ENCODE measurements at places on chromosomes 11 and 22.

DNA sequence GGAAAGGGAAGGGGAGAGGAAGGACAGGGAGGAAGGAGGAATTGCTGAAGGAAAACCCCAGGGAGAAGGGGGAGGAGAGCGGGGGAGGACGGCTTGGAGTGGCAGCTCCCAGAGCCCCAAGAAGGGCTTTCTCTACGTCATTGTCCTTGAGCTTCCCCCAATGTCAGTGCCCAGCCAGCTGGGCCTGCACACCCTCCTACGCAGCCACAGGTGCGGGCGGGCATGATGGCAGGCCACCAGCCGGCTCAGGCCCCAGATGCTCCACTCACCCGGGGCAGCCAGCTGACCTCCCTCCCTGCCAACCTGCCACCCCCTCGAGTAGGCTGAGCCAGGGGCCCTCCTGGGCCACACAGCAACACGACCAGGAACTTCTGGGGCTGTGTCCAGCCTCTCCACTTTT, 11.2 kb downstream of the SYT7 start:
- DNase-seq, result no peak

- no peak for DNase-seq
Observed at GRCh38 chr11:83012168-83013067, 59.3 kb downstream of the RAB30 start.

GRCh38 chr11:8577791-8578581, 16.0 kb downstream of the STK33 start:
- DNase-seq, result no peak

DNA sequence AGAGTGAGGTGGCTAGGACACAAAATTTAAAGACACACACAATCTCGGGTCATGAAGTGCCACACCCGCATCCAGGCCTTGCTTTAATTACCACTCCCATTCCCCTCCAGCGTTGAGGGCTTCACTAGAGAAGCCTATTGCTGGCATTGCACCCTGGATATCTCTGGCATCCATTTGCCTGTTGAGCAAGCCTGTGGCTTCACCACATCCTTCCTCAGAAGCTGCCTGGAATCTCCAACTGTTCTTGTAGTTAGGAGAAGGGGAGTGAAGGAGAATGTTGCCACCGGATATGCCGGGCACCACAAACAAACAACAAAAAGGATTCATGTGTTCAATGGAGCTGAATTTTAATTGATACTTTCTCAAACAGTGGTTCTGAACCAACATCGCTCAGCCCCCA, 34.4 kb upstream of the RCN1 start:
- no peak for DNase-seq

DNA sequence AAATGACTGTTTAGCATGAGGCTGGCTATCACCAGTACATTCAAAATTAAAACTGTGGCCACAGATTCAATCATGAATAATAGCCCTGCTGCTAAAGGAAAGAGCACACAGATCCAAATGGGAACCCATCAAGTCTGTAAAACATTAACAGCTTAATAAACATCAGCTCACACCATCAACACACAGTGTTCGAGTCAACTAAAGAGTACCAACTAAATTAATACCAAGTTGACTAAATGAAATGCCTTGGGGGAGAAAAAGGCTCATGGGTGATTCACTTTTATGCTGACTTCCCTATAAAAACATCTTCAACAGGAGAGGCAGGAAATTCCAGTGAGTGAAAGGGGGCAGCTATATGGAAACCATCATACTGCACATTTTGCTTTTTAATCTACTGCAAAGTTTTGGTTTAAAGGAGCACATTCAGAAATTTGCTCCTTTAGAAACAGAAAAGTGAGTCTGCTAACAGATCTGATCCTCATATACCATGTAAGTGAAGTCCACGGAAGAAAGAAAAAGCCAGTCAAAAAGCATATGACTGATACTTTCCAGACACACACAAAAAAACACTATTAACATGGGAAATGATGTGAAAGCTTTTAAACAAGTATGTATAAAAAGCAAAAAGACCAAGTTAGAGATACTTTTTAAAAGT, 16.3 kb downstream of the LGR4 start:
- no peak for DNase-seq

DNA sequence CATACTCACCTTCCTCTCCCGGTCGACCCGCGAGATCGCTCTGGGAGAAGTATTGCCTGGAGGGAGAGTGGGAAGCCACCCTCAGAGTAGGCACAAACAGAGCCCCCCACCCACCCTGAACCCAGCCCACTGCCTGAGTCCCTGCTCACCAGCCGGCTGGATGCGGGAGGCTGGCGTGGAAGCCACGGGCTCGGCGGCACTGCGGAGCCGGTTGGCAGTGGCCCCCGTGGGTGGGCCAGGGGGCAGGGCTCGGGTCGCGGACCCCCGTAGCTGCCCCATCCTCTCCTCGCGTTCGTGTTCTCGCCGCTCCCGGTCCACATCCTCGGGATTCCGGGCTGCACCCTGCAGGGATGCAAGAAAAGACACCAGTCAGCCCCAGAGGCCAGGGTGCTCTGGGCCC, 21.4 kb upstream of the TMEM184B start:
- no peak for DNase-seq

DNA sequence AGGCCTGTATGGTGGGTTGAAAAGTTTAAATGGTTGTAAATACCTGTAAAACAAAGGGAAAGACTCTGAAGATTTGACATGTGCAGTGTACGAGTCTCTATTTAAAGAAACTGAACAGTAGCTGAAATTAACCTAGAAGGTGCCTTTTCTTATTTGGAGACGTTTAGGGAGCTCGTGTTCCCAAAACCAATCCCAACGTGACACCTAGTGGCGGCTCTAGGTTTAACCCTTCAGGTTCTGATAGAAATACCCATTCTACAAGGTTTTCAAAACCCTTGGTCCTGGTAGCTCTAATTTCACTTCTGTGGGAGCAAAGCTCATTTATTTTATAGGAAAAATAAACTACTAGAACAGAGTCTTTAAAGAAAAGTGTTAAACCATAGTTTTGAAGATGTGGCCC, 258.3 kb downstream of the LRRC4C start:
- no peak for DNase-seq

GRCh38 chr22:32622744-32623110, 148.1 kb downstream of the FBXO7 start:
- DNase-seq, result no peak

All from stimulated activated CD8-positive, alpha-beta memory T cell treated with anti-CD3 and anti-CD28 coated beads, Interleukin-4, amount 100 ng/mL, for 24 hours (primary cell).